ENCODE measurements at places on chromosomes 5 and 9.

- DNase-seq: no peak
These were observed 47.4 kb upstream of the CCDC112 start for GRCh38 chr5:115343855-115344254.

- no peak for DNase-seq
These were observed 2.6 kb upstream of the SEMA6A start for GRCh38 chr5:116577064-116577788.

GRCh38 chr5:139383993-139384590 is 995 bp upstream of the SLC23A1 start:
- DNase-seq: no peak

DNA sequence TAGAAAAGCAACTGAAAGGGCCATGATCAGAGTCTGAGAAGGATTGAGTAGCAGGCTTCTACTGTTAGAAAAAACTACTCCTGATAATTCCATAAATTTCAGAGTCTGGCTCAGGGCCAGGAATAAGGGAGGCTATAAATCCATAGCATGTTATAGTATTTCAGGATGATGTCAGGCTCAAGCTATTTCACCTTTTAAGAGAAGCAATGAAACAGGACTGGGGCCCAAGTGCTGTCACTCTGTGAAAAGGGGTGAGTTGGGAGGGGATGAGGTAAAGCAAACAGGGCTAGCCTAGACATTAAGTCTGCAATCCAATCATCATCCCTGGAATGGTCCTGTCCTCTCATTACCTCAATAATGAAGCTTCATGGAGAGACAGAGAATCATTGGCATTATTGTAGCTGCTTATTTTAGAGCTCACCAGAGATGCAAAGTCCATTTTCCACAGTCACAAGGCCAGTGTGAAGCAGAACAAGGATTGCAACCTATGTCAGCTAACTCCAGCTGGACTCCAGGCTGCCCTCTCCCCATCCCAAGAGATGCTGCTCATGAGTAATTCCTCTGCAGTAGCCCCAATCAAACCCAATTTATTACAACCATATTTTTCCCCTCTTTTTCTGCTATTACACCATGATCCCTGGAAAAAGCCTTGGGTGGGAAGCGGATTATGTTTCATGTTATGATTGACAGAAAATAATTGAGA is 56.0 kb downstream of the PAPPA start:
- no peak for DNase-seq

GRCh38 chr5:73544429-73545402 is 20.7 kb downstream of the ANKRA2 start:
- no peak for DNase-seq

GRCh38 chr9:114238891-114239875 is 83.7 kb upstream of the ORM1 start:
- DNase-seq: no peak

DNA sequence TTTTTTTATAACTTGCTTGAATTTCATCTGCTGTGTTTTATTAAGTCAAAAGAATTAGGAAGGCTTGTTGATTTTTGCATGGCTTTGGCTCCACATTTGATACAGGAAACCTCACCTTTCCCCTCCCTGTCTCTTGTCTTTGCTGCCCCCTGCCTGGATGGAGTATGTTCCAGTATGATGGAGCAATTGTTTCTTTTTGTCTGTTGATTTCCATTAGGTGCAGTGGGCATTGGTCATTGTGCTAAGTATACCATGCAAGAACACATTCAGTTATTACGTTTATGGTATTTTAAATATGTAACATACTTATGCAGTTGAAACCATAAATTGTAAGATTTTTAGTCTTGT is 19.6 kb downstream of the TJP2 start:
- no peak for DNase-seq

- DNase-seq: no peak
These were observed 128.1 kb downstream of the PRDM6 start for GRCh38 chr5:123217173-123217572.

GRCh38 chr5:173441053-173441628 is 112.9 kb upstream of the STC2 start:
- no peak for DNase-seq

GRCh38 chr5:95932941-95933340 is 28.7 kb downstream of the ELL2 start:
- no peak for DNase-seq

DNA sequence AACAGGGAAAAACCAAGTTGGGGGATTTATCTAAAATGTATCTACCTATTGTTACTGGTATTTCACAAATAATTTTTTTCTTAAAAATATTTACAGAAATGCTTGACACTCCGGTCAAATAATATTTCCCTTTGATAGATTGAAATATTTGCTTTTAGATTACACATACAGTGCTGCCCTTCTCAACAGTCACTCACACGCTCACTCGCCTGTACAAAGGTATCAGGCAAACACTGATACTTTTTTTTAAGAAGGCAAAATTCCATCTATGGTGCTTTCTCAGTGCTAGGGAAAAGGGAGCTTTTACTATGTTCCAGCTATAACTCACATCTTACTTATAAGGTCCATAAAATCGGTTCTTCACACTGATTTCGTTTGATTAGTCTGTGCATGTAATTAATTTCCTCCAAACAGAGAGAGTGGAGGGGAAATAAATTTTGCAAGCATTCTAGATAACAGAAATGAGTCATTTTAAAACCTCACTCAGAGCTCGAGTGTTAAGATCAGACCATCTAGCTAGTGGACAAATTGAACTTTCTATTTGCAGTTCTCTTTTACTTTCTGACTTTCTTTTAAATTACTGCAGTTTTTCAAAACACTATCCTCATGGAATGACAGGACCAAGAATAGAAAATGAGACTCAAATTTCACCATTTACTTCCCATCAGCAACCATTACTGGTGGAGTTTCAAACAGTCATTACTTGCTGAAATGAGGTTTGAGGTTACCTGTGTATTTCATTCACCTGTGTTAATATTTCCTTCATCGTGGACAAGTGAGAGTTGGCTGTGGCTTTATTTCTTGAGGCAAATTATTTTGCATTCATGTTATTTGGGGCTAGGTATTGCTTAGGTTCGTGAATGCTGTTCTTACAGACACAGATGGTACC is 273.2 kb downstream of the RAB3C start:
- no peak for DNase-seq

GRCh38 chr5:38468978-38469706 is 87.3 kb downstream of the LIFR start:
- no peak for DNase-seq

DNA sequence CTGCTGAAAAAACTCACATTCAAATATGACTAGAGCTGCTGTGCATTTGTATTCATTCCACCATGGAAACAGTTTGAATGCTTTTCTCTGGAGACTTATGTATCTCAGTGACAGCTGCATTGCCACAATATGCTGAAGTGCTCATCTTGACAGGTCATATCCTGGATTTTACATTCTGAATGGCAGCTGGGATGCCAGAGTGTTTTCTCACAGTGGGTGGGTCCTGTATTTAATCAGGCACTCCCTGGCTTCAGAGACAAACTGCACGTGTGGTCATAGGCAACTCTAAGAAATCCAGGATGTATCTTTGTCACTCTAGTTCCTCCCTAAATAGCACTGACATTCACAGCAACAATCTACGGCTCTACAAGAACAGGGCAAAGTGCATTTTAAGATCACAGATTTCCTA is 75.6 kb downstream of the ST8SIA4 start:
- DNase-seq: no peak

- DNase-seq: no peak
These were observed 76.1 kb upstream of the SH3PXD2B start for GRCh38 chr5:172530406-172530805.

DNA sequence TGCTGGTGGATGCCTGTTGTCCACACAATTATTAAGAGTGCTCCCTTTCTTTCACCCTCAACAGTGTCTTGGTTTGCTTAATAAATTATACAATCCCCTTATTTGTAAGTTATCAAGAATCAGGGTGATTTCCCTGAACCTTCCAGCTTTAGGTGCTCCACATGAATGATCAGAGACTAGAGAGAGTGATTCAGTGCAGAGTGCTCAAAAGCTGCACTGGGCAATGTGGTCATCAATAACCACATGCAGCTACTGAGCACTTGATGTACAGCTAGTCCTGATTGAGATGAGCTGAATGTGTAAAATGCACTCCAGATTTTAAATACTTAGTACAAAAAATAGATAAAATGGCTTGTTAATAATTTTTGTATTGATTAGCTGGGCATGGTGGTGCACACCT is 76.8 kb upstream of the TRIO start:
- DNase-seq: no peak

GRCh38 chr5:102313912-102314311 is 17.8 kb upstream of the SLCO4C1 start:
- DNase-seq: no peak

GRCh38 chr5:883475-884181 is 9.0 kb downstream of the BRD9 start:
- no peak for DNase-seq

GRCh38 chr5:36177715-36178523 is 26.0 kb downstream of the SKP2 start:
- no peak for DNase-seq

DNA sequence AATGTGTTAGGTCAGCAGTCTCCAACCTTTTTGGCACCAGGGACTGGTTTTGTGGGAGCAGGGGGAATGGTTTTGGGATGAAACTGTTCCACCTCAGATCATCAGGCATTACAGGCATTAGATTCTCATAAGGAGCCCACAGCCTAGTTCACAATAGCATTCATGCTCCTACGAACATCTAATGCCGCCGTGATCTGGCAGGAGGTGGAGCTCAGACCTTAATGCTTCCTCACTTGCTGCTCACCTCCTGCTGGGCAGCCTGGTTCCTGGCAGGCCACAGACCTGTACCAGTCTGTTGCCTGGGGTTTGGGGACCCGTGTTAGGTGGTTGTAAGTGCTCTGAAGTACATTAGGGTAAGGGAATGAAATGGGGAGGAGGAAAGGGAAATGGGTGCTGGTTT is 9.7 kb upstream of the CTNNA1 start:
- DNase-seq: no peak

DNA sequence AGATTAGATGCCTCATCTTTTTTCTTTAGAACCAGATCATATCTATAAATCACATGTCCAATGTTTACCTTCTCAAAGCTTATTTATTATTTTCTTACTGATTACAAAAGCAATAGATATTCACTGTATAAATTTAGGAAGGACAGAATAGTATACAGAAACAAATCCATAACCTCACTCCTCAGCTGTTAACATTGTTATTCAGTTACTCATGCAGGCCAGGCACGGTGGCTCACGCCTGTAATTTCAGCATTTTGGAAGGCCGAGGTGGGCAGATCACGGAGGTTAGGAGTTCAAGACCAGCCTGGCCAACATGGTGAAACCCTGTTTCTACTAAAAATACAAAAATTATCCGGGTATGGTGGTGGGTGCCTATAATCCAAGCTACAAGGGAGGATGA is 15.3 kb downstream of the STOM start:
- DNase-seq: no peak

DNA sequence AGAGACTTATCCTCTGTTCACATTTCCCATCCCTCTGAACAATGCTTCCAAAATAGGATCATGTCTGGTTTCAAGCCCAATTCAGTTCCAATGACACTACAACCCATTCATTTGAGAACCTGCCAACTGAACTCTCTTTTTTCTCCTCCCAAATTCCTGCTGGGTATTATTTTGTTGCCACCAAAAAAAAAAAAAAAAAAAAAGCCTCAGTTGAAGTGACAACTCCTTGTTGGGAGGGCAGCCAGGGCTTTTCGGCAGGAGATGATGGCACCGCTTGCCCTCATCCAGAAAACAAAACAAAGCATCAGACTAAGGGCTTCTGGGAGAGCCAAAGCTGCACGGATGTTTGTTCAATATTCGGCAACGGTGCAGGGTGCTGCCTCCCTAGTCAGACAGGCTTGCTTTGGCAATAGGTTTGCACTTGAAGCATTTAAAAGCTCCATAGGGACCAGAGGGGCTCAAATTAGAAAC is 30.6 kb upstream of the TRIM32 start:
- no peak for DNase-seq

GRCh38 chr5:103262422-103262871 is 3.9 kb downstream of the MACIR start:
- no peak for DNase-seq

GRCh38 chr9:91954841-91955471 is 4.9 kb upstream of the ROR2 start:
- DNase-seq: no peak

GRCh38 chr9:118595719-118596305 is 773.4 kb downstream of the BRINP1 start:
- no peak for DNase-seq

DNA sequence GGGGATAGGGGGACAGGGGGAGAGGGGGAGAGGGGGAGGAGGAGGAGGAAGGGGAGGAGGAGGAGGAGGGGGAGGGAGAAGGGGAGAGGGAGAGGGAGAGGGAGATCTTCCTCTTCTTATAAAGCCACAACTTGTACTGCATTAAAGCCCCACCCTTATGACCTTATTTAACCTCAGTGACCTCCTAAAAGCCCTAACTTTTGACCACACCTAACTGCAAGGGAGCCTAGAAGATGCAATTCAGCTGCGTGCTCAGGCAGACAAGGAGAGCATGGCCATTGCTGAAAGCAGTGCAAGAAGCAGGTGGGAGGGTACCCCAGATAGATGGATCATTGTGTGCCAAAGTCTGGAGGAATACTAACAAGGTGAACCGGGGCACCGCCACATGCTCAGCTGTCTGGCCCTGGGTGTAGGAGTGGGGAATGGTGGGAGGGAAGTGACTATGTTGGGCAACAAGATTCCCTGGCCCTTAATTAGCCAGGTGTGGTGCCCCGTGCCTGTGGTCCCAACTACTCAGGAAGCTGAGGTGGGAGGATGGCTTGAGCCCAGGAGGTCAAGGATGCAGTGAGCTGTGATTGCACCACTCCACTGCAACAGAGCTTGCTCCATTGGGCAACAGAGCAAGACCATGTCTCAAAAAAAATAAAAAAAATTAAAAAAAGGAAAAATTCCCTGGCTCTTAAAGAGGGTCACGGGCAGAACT is 125.4 kb upstream of the BOD1 start:
- no peak for DNase-seq

GRCh38 chr9:131255676-131256197 is 20.6 kb downstream of the FAM78A start:
- no peak for DNase-seq

DNA sequence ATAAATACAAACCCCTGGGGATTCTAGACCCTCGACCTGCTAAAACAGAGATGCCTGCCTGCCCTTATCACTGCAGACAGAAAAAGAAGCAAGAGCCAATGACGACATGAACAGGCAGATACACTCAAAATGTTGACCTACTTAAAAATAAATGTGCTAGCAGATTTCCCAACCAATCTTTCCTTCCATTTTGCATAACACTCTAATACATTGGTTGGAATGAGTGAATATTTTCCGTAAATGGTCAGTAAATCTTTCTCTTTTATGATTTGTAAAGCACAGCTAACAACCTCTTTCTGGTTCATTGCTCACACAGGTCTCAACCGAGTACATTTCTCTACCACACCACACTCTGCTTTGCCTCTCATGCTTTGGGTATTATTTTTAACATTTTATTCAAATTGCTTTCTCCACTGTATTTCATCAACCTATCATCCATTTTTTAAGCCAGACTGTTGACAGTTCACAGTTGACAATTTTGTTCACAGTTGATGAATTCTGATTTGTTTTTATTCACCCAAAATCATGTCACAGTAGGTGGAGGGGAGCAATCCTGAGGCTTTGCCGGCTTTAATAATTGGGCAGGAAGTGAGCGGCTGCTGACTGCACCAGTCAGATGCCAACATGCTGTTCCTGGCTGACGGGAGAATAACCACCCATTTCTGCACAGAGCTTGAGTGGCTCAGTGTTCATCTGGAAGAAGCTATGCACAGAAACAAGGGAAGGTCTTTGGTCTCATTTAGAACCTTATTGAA is 426.6 kb downstream of the SPOCK1 start:
- no peak for DNase-seq

Data from nucleus accumbens (tissue), 56 donors.